ENCODE measurements at places on chromosomes 11 and 22.
A peak's percentile ranks its signal among the peaks of the same experiment; 100 is the strongest.

GRCh38 chr11:26777372-26777808, 55.5 kb upstream of the SLC5A12 start:
- peak; percentile 25 for DNase-seq

DNA sequence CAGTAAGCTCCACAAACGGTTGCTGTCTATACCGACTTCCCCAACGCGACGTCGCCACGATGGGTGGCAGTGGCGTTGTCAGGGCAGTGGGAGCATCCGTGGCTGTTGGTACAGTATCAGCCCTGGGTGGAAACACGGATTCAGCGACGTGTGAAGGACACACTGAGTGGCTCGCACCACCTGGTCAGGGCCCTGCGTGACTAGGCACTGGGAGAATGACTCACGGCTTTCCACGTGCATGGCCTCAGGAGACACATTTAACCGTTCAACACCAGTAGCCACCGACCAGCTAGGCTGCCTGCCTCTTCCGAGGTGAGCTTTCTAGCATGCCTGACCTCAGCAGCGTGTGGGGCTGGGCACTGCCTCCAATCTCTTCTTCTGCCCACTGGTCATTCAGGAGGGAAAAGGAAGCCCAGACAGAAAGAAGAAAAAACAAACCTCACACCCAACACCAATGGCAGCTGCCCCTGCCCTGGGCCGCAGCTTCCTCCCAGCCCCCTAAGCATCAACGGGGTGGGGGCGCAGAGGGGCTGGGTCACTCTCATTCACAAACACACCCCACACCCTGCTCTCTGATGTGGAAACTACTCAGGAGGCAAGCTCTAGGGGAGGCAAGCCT, 59.0 kb downstream of the MYH9 start:
- no peak for DNase-seq

DNA sequence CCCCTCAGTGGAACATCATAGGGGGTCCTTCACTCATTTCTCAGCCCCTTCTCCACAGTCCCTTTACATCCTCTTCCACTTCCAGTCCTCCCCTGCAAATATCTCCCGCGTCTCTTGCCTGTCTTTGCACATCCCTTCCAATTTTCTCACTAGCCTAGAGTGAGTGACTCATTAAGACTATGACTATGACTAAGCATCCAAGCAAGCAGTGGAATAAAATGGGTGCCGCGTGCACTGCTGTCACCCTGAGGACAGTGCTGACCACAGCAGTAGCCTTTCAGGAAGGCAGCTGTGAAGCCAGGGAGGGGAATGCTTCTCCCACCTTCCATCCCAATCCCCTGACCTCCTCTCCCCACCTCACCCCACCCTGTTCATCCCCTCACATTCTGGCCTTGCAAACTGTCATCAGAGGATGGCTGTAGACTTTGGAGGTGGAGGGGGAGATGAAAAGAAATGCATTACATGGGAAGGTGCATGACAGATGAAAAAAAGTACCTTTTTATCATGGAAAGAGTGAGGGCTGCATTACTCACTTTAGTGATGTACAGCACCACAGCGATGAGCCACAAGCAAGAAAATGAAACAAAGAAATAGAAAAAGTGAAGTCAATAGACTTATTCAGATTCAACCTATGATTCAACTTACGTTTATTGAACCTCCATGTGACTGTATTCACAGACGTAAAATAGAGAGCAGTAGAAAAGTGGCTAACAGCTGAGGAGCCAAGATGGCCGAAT, 948.2 kb downstream of the NTM start:
- no peak for DNase-seq

GRCh38 chr11:98365941-98366340, 654.8 kb upstream of the CNTN5 start:
- DNase-seq = no peak

DNA sequence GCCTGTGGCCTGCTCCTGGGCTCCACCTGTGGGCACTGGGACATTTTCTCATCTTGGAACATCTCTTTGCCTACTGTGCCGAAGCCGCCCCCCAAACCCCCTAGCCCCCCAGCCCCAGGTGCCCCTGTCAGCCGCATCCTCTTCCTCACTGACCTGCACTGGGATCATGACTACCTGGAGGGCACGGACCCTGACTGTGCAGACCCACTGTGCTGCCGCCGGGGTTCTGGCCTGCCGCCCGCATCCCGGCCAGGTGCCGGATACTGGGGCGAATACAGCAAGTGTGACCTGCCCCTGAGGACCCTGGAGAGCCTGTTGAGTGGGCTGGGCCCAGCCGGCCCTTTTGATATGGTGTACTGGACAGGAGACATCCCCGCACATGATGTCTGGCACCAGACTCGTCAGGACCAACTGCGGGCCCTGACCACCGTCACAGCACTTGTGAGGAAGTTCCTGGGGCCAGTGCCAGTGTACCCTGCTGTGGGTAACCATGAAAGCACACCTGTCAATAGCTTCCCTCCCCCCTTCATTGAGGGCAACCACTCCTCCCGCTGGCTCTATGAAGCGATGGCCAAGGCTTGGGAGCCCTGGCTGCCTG, 1.4 kb downstream of the SMPD1 start:
- DNase-seq = no peak

DNA sequence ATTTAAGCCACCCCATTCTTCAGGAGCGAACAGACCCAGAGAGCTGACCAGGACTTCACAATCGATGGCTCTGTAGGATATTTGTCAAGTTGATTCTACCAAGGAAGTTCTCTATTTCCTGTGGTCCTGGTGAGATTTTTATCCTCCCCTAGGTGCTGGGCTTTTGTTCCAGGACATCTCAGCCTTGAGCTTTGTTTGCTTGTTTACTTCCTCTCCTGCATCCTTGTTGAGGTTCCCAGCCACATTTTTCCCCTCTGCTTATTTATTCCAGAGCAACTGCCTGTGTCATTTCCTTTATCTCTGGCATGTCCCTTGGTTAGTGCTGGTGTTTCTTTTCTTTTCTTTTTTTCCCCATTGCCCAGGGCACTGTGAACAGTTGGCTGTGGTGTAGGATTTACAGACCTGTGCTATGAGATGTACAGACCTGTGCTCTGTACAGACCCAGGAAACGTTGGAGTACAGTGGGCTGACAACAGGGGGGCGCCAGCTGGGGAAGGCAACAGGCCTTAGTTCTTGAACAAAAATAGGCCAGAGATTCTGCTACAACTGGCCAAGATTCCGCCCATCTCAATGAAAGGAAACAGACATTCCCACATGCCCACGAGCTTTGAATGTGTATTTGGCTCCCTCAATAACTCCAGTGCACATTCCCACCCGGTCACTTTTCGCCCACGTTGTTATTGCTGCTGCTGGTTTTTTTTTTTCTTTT, 235.9 kb upstream of the DDI1 start:
- DNase-seq = no peak

- no peak for DNase-seq
These were observed 118.1 kb downstream of the MPPED1 start for GRCh38 chr22:43529934-43530333.

GRCh38 chr11:123536690-123537437, 106.8 kb downstream of the GRAMD1B start:
- no peak for DNase-seq

- DNase-seq = no peak
These were observed 30.4 kb upstream of the TENM4 start for GRCh38 chr11:79471071-79471844.

- DNase-seq = no peak
These were observed 21.5 kb downstream of the UEVLD start for GRCh38 chr11:18567081-18567480.

DNA sequence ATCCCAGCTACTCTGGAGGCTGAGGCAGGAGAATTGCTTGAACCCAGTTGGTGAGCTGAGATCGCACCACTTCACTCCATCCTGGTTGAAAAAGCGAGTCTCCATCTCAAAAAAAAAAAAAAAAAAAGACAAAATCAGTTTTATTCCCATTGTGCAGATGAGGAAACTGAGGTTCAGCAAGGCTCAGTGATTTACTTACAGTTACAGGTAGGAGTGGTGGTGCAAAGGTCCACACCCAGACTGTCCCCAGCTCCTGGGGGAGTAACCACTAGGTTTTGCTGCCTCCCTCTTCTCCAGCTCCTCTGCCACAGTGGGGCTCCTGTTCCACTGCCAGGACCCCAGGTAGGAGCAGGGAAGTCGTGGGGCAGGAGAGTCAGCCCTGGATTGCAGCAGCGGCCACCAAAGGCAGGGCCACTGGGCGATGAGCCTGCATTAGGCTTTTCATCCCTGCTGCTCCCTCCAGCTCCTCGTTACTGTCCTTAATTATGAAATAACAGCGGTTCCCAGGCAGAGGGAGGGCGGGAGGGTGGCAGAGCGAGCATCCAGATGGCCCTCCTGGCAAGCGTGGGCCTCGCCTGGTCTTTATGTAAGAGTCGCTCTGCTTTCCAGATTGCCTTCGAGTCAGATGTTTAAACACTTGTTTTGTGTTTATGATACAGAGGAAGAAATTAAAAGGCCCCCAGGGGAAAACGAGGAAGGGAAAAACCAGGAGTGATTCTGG, 15.5 kb upstream of the RASD2 start:
- DNase-seq = no peak

DNA sequence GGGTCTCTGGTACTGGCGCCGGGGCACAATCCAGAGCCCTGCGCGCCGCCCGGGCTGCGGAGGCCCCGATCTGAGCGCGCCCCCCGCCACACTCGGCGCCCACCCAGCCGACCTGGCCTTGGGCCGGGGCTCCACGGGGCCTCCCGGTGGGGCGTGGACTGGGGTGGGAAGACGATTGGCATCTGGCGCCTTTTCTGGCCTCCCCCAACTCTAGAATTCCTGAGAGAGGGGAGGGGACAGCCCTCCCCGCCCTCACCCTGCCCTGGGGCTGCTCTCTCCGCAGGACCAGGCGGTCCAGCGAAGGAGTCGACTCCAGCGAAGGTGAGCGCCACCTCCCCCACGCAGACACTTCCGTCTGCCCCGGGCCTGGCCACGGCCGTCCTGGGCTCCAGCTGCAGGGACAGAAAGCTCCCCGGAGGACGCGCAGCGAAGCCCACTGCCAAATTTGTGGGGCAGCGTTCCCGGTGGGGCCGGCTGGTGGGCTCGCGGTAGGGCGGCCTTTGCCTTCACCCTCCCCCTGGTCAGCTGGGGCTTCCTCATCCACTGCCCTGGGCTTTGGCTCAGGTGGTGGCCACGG, 593 bp downstream of the SSH3 start:
- no peak for DNase-seq

- no peak for DNase-seq
These were observed 67.7 kb downstream of the TBC1D22A start for GRCh38 chr22:46829941-46830715.

DNA sequence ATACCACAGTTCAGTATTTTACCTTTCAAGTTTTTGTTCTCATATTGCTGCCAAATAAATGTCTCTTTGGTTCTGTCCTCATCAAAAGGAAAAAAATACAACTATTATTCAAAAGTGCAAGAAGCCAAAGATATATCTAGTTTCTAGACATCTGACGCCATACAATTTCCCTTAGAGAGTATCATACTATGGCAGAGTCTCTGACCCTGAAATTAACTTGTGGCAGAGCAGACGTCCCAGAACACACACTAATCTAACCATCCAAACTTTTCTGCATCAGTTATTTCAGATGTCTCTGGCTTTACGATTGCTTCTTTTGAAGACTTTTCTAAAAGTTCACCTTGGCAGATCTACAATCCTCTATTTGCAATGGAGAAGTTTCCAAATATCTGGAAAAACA, 2.7 kb downstream of the OR51T1 start:
- no peak for DNase-seq

DNA sequence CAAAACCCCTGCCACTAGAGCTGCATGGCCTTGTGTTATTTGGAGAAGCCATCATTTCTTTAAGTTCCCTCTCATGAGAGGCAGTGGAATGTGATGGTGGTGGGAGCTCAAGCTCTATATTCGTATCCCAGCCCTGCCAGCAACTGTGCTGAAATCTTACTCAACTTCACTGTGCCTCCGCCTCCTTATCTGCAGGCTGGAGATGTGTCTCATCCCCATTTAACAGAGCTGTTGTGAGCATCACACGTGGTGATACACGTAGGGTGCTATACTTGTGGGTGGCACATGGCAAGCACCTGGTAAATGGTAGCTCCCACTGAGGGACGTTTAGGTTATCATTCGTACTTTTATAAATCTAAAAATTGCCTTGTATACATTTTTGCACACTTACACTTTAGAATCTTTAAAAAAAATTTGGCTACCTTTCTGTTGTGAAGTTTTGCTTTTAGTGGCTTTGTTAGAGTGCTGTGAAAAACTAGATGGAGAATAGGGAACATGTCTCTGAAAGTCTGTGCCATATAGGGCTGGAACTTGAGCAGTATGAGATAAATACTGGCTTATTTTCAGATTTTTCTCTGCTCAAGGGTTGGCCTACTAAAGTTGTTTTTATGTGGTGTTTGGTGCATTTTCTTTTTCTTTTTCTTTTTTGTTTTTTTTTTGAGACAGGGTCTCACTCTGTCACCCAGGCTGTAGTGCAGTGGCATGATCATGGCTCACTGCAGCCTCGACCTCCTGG, 23.2 kb downstream of the TNRC6B start:
- no peak for DNase-seq

DNA sequence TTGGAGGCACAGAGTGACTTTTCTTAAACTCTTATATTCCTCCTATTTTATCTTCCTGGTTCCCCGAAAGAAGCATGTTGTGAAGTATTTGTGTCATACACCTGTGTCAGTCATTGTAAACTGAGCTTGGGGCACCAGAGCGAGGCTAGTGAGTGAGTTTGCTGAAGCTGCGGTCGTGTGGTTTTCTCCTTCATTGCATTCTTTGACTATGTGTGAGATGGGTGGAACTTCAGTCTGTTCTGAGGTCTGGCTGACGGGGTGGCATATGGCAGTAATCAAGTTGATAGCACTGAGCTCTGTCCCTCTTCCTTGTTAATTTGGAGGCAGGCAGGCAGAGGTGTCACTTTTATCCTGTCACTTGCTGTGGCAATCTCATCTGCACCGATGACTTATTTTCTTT, 4.2 kb downstream of the VPS26B start:
- DNase-seq = no peak

DNA sequence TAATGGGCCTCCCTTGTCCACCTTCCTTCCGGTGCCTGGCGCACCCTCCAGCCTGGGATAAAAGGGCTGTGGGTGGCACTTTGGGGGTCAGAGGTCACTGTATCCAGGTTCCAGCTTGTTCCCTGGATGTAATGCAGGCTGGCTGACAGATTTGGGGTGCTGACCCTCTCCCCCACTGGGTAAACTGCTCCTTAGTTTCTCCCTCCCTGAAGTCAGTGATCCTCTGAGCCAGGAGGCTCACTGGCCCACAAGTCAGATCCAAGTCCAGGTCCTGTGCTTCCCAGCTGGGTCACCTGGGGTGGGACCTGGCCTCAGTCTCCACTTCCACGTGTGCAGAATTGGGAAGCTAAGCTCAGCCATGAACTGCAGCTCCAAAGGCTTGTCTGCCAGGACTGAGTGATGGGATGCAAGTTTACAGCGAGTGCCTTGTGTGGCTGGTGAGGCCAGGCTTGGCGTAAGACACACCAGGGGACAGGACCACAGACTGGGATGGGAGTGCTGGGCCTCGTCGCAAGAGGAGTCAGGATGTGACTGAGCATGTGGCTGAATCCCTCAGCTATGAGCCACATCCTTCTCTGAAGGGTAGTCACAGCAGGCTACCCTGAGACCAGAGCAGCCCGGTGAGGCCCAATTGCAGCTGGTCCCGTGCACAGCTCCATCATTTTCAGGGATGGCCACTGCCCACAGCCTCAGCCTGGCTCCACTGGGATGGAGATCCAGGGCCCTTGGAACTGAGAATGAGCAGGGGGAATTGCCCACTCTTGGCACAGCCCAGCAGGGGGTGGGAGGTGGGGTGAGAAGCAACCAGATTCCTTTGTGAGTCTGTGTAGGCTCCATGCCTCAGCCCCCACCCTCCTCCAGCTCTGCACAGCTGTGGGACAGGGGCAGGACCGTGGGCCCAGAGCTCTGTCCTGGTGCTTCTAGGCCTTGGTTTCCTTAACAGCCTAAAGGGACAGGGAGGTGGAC, 7.2 kb downstream of the SHISA8 start:
- DNase-seq = no peak

- DNase-seq = no peak
These were observed 255.1 kb downstream of the TTC28 start for GRCh38 chr22:28424427-28425080.

All from left renal cortex interstitium (tissue), 4 donors.